ENCODE measurements at places on chromosomes 4 and X.

GRCh38 chr4:182973941-182974340 lies 56.8 kb upstream of the DCTD start:
- DNase-seq = no peak

DNA sequence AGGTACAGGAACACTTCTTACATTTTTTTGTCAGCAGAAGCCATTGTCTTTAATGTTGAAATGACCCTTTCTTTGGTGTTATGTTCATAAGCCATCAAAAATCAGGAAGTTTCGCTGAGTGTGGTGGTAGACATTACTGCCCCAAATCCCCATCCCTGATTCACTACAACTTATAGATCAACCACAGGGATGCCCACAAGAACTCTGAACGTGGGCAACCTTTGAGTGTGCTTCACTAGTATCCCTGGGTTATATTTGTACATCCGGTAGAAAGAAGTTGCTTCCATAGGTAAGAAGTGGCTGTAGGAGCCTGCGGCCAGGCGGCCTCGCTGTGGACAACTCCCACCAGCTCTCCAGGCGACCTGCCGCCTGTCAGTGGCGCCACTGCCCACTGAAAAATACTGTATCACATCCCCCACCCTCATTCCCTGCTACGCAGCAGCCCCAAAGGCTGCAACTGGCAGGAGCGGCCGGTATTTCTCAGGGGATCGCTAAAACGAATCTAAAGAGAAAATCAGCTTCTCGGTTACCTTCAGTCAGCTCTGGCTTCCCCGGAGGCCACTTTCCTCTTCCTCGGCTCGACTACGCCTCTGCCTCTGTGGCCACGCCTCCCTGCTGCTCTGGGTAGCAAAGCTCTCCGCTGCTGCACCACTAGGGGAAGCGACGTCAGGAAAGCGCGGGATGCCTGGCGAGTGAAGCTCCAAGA lies 13.9 kb upstream of the ETDC start:
- peak; percentile 3 for DNase-seq

DNA sequence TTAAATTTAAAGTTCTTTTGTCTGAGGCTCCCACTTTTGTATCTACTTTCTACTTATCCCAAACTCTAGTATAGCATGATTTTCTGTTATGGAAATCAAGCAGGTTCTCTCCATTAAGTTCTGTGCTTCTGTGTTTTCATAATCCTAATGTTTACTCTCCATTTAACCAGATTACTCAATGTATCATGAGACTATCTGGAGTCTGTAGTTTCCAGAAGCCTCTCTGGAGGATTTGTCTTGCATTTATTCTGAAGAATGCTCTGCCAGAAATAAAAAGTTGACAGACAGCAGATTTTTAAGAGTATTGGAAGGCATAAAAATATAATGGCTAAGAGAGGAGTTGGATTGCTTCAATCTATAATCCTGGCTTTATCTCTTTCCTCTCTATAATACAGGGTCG lies 39.2 kb upstream of the PLS3 start:
- DNase-seq = no peak

DNA sequence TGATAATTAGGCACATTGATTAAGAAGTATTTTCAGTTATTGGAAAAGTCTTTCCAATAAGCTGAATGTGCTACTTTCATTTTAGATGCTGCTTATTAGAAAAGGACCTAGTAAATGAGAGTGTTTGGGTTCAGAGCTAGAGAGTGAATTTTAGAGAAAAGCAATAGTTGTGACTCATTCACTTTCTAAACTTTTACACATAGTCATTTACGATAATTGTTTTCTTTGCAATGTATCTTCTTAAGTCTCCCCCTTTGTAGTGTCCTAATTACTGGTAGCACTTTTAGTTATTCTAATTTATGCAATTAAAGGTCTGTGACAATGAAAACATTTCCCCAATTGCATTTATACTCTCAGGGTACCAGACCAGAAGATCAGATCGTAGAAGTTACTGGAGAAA lies 1.3 kb downstream of the IL21 start:
- DNase-seq = no peak

- DNase-seq = no peak
Observed at GRCh38 chr4:112765317-112765974, 128.5 kb downstream of the LARP7 start.

DNA sequence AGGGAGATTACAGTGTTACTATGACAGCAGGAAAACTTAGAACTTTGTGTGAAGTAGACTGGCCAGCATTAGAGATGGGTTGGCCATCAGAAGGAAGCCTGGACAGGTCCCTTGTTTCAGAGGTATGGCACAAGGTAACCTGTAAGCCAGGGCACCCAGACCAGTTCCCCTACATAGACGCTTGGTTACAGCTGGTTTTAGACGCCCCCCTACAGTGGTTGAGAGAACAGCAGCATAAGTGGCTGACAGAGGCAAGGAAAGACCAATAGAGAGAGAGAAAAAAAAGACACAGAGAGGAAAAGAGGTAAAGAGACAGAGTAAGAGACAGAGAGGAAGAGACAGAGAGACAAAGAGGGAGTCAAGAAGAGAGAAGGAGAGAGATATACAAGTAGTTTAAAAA lies 144.5 kb downstream of the GC start:
- no peak for DNase-seq

- no peak for DNase-seq
Observed at GRCh38 chr4:184825141-184825895, 450 bp downstream of the ACSL1 start.

Measured in stimulated activated CD4-positive, alpha-beta T cell treated with anti-CD3 and anti-CD28 coated beads, Interleukin-1b, Interleukin-23, amount 100 ng/mL, for 1 hour (primary cell).